ENCODE measurements at places on chromosomes 12 and 14. TPM values are rescaled to one million over a fixed set of nuclear protein-coding genes. Genes with fewer than 3 reads are reported as not detected.
A peak's percentile ranks its signal among the peaks of the same experiment; 100 is the strongest.

The PZP gene
- polyA plus RNA-seq = 3.1 TPM

The BMP4 gene
- polyA plus RNA-seq = 98.4 TPM

The IFI27 gene
- 20.1 TPM for polyA plus RNA-seq

The ANG gene
- 8.6 TPM for polyA plus RNA-seq

The SLC35F4 gene
- polyA plus RNA-seq = 0.20 TPM

- DNase-seq = peak; percentile 74
These were observed 101.2 kb upstream of the SLC38A2 start for GRCh38 chr12:46473634-46474329.

- DNase-seq = no peak
These were observed 244.5 kb upstream of the LRFN5 start for GRCh38 chr14:41362139-41362538.

DNA sequence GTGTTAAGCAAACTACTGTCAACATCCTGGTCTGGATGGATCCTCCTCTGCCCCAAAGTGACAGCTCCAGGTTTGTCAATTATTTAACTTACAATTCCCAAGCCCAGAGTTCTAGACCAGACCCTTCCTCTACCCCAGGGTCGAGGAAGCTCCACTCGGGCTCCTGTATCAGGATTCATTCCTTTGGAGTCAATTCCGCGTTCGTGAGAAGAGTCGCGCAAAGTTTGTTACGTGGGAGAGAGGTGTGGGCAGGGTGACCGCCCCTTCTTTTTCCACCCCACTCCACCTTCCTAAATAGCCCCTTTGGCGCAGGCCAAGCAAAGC is 479 bp downstream of the SEL1L start:
- no peak for DNase-seq

GRCh38 chr14:75487155-75487671 is 35.1 kb upstream of the BATF start:
- no peak for DNase-seq

DNA sequence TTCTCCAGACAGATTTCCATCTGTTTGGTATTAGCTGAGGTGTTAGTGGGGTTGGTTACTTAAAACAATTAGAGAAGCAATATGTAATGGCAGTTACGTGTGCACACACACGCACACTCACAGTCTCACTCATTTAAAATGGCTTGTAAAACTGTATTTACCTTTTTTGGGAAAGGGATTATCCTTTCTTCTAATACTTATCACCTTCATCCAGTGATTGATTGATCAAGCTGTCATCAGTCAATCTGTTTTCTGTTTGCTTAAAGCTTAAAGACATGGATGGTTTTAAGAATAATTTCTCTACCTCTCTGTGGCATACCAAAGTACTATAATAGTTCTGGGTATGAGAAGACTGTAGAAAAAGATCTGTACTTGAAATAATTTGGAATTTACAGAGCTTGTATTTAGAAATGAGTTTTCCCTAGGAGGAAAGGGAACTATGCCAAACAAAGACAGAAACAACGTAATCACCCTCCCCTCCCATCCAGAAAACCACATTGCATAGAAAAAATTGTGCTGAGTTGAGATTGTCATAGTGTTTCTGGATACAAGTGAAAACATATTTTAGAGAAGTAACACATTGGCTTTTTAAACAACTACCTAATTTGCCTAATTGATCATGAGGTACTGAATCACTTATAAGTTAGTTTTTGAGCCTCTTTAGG is 455.8 kb downstream of the PCNX1 start:
- no peak for DNase-seq

DNA sequence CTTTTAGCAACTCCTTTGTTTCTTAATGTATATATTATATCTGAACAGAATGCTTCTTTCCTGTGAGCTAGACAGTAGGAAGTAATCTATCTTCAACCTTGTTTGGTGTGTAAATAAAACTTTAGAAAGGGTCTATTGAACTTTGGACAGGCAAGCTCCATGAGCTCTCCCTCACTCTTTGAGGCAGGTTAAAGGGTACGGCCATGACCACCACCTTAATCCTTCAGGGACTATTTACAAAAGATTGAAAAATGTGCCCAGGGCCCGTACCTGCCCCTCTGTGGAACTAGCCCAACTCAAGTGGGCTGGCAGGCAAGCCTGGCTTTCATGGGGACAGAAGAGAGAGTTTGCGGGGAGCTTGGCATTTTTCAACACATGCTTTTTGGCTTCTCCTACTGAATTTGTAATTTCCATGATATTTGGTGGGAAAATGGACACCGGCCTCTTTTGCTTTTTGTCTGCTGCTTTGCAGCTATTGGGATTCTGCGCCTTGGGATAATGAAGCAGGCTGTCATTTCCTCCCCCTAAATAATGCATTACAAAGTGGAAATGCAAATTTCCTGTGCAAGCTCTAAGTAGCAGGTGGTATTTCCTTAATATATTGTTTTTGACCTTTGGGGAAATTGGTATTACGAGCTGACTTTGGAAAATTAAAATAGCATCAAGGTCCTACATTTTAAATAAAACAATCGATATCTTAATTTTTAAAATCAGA is 106.0 kb downstream of the HMGA2 start:
- DNase-seq = no peak

DNA sequence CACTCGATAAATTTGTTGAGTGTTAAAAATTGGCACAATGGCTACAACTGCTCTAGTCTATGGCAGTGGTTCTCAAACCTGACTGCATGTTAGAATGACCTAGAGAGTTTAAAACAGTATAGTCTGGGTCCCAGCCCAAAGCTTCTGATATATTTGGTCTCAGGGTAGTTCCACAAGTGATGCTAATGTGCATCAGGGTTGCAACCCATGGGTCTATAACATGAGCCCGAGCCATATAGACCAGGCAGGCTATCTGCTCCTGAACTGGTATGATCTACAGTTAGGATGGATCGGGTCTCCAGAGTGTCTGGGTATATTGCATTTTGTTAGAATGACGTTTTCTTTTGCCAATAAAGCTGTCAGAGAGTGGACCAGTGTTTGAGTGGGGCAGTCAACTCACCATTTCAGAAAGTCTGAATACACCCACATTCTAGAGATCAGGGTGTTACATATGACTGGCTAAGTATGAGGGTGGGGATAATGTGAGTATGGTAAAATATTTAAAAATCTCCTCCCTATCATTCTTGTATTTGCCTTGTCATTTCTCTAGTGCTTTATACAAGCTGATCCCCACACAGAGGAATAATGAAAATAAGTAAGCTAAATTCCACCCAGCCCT is 80.9 kb downstream of the FRMD6 start:
- no peak for DNase-seq

- DNase-seq = no peak
These were observed 35.9 kb upstream of the WSCD2 start for GRCh38 chr12:108093209-108093608.

Measured in left lung (tissue), 14 donors.